ENCODE measurements at places on chromosomes 3 and 15. TPM values are rescaled to one million over a fixed set of nuclear protein-coding genes. Genes with fewer than 3 reads are reported as not detected.

GRCh38 chr15:25859838-25860645 lies 3.1 kb downstream of the ATP10A start:
- H3K27me3 ChIP-seq: no peaks in the 10 kb centered on the region
- H3K4me1 ChIP-seq: peaks cover 57% of the 10 kb centered on the region
- peak overlapping the region; percentile 88 for H3K4me3 ChIP-seq

DNA sequence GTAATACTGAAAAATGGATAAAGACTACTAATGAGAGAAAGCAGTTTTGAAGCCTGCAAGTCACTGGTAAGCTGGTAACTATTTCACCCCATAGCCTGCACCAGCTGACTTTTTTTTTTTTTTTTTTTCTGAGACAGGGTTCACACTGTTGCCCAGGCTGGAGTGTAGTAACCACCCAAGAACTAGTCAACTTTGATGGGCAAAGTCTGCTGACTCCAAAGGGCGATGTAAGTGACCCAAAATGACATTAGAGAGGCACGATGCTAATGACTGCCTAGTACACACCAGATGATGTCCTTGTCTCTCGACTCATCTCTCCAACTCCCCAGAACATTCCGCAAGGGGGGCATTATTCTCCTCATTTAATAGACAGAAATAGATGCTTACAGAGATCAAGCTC lies 12.9 kb upstream of the TMEM41A start:
- H3K36me3 ChIP-seq: no peaks in the 10 kb centered on the region
- H3K4me3 ChIP-seq: no peak overlapping the region
- H3K27me3 ChIP-seq: peaks cover 13% of the 10 kb centered on the region
- no peaks in the 10 kb centered on the region for H3K4me1 ChIP-seq
- H3K27ac ChIP-seq: no peak overlapping the region

GRCh38 chr15:40511093-40511471 lies 40.3 kb downstream of the CHST14 start:
- H3K4me3 ChIP-seq: peak overlapping the region; percentile 57
- peaks cover 20% of the 10 kb centered on the region for H3K4me1 ChIP-seq
- peaks cover 13% of the 10 kb centered on the region for H3K27me3 ChIP-seq
- DNase-seq: peak; percentile 57
- H3K36me3 ChIP-seq: no peaks in the 10 kb centered on the region

GRCh38 chr3:16883723-16884083 lies 1.1 kb upstream of the PLCL2 start:
- no peaks in the 10 kb centered on the region for H3K36me3 ChIP-seq
- H3K4me1 ChIP-seq: peaks cover 11% of the 10 kb centered on the region
- H3K4me3 ChIP-seq: peak overlapping the region; percentile 58
- no peaks in the 10 kb centered on the region for H3K27me3 ChIP-seq
- peak overlapping the region; percentile 17 for H3K27ac ChIP-seq

DNA sequence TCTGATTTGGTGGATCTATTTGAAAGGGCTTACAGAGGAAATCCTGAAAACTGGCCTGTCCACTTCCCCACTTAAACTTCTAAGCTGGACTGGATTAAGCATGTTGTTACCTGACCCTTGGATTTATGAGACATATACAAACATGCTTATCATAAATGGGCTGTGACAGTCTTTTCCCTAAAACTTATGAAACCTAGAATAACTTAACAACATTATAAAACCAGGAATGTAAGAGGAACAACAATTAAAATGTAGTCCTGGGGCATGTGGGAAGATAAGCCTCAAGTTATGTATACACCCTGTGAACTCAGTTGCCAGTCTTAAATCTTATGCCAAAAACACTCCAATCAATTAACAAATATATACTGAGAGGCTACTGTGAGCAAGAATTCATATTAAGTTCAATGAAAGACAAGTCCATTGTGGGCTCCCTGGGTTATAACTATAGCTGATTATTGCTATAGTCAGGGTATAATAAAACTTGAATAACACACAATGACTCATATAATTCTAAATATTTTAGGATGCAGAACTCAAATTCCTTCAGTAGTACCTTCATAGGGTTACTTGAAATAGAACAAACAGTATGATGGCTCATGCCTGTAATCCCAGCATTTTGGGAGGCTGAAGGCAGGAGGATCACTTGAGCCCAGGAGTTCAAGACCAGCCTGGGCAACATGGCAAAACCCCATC lies 87.2 kb upstream of the PPIB start:
- H3K4me1 ChIP-seq: peaks cover 4% of the 10 kb centered on the region
- H3K4me3 ChIP-seq: no peak overlapping the region
- H3K27me3 ChIP-seq: no peaks in the 10 kb centered on the region
- peaks cover 6% of the 10 kb centered on the region for H3K36me3 ChIP-seq
- no peak overlapping the region for H3K27ac ChIP-seq

DNA sequence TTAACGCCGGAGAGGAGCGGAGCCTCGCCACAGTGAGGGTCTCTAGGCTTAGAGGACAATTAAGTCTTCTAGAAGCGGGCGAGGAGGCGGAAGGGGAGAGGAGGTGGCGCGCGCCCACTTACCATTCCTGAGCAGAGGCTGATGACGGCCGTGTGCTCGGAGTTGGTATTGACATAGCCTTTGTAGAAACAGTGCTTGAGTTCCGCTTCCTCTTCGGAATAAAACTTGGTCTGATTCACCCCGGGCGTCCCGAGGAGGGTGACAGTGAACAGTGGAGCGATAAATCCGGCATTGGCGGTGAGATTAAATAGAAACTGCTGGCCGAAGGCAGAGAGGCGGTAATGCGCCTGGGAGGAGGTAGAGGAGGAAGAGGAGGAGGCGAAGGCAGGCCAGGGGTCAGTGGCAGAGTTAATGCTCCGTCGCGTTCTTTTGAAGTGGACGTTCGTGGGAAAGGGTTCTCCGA lies 1.3 kb downstream of the ADAMTS9 start:
- H3K27ac ChIP-seq: no peak overlapping the region
- H3K4me3 ChIP-seq: no peak overlapping the region
- no peak for DNase-seq

GRCh38 chr3:59192473-59192872 lies 142.6 kb upstream of the CFAP20DC start:
- H3K4me3 ChIP-seq: no peak overlapping the region
- H3K27me3 ChIP-seq: no peaks in the 10 kb centered on the region
- H3K4me1 ChIP-seq: no peaks in the 10 kb centered on the region

DNA sequence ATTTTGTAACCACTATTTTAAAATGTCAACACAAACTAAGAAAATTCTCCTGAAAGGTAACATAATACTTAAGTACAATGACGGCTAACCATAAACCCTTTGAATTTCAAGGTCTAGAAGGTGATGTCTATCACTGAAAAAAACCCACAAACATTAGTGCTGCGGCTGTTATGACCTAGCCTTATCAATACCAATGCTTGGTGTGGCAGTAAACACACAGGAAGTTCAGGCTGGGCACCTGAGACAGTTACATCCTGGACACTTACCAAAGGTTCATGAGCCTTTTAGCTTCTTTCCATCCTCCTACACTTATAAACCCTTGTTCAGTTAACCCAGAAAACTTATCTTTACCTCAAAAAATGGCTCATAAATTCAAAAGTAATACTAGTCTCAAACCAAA lies 5.8 kb downstream of the HSPBAP1 start:
- no peak for DNase-seq
- H3K4me3 ChIP-seq: no peak overlapping the region
- no peaks in the 10 kb centered on the region for H3K36me3 ChIP-seq
- H3K27me3 ChIP-seq: no peaks in the 10 kb centered on the region

DNA sequence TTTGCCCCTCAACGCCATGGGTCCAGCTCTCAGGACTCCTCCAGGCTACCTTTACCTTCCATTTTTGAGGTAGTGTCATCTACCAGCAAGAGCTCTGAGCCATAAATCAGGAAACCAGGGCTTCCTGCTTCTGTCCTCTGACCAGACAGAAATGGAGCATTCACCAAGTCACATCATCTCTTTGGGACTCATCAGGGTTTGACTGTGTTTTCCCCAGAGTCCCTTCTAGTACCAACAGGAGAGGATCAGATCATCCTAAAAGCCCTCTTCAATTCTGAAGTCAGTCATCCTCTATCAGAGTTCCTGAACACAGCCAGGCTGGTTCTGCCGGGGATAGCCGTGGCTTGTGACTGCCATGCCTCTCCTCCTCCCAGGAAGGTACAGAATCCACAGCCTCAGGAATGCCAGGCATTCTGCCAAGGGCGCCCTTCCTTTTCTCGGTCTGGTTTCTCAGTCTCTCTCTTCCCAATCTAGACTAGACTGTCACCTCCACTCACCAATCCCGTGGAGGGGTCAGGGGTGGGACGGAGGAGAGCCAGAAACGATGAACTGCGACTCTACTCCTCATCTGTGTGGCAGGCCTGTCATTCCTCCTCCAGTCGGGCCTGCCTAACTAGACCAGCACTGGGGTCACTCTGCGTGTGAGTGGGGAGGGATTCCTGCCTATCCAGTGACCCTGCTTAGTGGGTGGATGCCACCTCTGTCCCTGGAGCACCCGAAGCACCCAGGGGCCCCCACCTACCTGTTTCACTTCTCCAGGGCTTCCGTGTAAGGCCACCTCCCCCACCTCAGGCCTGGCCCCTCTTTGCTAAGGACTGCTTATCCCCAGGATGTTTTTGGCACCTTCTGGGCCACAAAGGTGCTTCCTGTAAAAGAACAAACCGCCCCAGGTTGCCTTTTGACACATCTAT lies 30.9 kb downstream of the CCNL1 start:
- peaks cover 57% of the 10 kb centered on the region for H3K4me1 ChIP-seq
- H3K27ac ChIP-seq: peak overlapping the region; percentile 89
- H3K36me3 ChIP-seq: no peaks in the 10 kb centered on the region
- no peak overlapping the region for H3K4me3 ChIP-seq
- DNase-seq: peak; percentile 30

DNA sequence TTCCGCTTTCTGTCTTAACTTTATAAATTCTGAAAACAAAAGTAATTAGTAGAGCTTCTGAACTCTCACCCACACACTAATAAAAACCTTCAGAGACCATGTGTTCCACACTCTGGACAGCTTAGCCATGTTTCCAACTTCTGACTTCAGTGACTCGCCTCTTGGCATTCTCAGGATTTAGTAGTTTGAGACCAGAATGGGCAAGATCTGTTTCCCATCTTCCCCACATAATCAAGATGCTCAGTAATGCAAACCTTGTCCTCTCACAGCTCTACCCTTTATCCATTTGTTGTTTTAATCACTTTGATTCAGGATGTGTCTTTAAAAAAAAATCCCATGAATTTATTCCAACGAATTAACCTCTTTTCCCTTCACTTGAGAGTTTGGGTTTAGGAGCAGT lies 166.6 kb upstream of the SLC24A5 start:
- no peaks in the 10 kb centered on the region for H3K27me3 ChIP-seq
- DNase-seq: no peak
- H3K4me1 ChIP-seq: no peaks in the 10 kb centered on the region
- no peak overlapping the region for H3K27ac ChIP-seq
- H3K4me3 ChIP-seq: no peak overlapping the region
- H3K36me3 ChIP-seq: no peaks in the 10 kb centered on the region

DNA sequence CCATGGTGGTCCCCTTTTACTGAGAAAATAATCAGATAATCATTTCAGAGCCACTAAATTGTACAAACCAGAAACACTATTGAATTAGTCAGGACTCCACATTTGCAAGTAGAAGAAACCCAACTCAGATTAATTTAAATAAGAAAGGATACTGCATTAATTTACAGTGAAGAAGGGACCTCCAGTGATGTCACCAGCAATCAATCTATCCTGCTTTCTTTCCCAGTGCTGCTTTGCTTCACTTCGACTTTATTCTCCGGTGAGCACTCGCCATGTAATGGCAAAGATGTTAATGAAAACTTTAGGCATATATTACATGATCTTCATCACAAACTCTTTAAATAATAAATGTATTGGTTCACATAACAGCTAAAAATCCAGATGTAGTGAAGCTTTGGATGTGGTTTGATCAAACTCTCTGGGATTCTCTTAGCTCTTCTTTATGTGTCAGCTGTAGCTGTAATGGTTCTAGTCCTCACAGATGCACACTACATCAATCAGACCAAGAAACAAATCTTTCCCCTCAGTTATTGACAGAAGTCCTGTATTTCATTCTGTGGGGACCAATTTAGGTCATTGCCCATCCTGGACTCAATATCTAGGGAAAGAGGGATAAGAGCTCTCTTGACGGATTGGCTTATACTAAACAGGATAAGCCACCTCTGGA lies 14.2 kb upstream of the ZBTB20 start:
- DNase-seq: no peak
- no peaks in the 10 kb centered on the region for H3K27me3 ChIP-seq
- peaks cover 24% of the 10 kb centered on the region for H3K4me1 ChIP-seq
- no peak overlapping the region for H3K27ac ChIP-seq

- H3K36me3 ChIP-seq: no peaks in the 10 kb centered on the region
- H3K27ac ChIP-seq: no peak overlapping the region
- no peak for DNase-seq
- H3K4me1 ChIP-seq: no peaks in the 10 kb centered on the region
Measured at GRCh38 chr3:54261141-54261540, 138.8 kb downstream of the CACNA2D3 start.

DNA sequence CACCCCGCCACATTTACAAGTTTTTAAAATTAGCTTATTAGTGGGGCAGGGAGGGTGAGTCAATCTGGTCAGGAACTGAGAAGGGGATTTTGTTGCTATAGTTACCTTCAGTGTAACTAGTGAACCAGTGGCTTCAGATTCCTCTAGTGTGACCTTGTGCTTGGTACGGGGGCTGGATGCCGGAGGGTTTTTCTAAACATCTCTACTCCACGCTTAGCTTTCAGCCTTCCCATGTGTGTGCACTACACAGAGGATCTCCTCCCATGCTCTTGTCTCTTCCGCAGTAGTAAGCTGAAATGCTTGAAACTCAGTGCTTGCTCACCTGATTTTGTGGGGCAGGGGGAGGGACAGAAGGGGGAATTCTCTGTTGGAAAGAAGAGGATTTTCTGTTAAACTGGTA lies 67.9 kb upstream of the AKAP13 start:
- H3K36me3 ChIP-seq: no peaks in the 10 kb centered on the region
- DNase-seq: no peak
- H3K27ac ChIP-seq: no peak overlapping the region

DNA sequence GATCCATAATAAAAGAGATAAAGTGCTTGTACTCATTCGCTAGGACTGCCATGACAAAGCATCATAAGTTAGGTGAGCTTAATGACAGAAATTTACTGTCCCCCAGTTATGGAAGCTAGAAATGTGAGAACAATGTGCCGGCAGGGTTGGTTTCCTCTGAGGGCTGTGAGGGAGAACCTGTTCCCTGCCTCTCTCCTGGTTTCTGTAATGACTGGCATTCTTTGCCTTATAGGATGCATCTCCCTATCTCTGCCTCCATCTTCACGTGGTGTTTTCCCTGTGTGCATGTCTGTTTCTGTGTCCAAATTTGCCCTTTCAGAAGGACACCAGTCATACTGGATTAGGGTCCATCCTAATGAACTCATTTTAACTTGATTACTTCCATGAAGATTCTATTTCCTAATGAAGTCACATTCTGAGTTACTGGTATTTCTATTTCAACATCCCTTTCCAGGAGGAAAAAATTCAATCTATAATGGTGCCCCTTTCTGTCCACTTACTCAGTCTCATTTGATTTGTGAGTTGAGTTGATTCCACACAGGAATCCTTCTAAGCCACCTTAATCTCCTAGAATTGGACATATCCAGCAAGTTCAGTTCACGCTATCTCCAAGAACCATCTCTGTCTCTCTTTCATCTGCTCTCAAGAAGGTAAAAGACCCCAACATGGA lies 71.2 kb upstream of the LIPC start:
- no peak for DNase-seq
- no peak overlapping the region for H3K27ac ChIP-seq
- H3K4me3 ChIP-seq: no peak overlapping the region
- H3K27me3 ChIP-seq: peaks cover 5% of the 10 kb centered on the region
- H3K4me1 ChIP-seq: peaks cover 36% of the 10 kb centered on the region

- H3K36me3 ChIP-seq: no peaks in the 10 kb centered on the region
- DNase-seq: no peak
- no peaks in the 10 kb centered on the region for H3K27me3 ChIP-seq
- H3K27ac ChIP-seq: no peak overlapping the region
Measured at GRCh38 chr3:58999134-58999773, 50.6 kb downstream of the CFAP20DC start.

Gene FAM174B
- 5.4 TPM for total RNA-seq

Gene B3GALNT1
- total RNA-seq: 1.4 TPM

Gene ABHD5
- 9.2 TPM for total RNA-seq

Gene GOLGA6L4
- total RNA-seq: 3.8 TPM

Gene PLSCR4
- total RNA-seq: 0.12 TPM

Data from T-cell (primary cell).